ENCODE measurements at places on chromosomes 13 and 19.

DNA sequence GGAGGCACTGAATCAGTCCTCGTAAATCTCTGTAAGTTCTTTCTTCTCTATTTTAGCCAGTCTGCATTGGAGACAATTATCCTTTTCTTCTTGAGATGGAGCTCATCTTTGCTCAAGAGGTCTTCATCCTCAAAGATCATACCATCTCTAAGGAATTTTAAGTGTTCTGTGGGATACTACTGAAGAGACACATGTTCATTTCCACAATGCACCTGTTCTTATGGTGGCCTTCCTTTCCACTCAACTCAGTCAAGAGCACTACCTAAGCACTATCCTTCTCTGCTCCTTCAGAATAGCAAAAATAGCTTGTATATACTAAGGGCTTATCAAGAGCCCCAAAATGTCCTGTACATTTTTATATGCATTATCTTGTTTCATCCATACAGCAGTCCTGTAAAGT lies 214.0 kb downstream of the KLF5 start:
- DNase-seq, result no peak

GRCh38 chr19:49557641-49558325 lies 22.6 kb downstream of the NOSIP start:
- peak; percentile 45 for DNase-seq

- no peak for DNase-seq
These were observed 2.9 kb upstream of the AMER2 start for GRCh38 chr13:25175026-25175425.

- DNase-seq, result no peak
These were observed 168.6 kb downstream of the ZNF536 start for GRCh38 chr19:30540761-30541160.

GRCh38 chr19:43618921-43619261 lies 538 bp downstream of the ZNF428 start:
- DNase-seq, result peak; percentile 75

- no peak for DNase-seq
These were observed 18.5 kb downstream of the POU2F2 start for GRCh38 chr19:42113641-42114348.

DNA sequence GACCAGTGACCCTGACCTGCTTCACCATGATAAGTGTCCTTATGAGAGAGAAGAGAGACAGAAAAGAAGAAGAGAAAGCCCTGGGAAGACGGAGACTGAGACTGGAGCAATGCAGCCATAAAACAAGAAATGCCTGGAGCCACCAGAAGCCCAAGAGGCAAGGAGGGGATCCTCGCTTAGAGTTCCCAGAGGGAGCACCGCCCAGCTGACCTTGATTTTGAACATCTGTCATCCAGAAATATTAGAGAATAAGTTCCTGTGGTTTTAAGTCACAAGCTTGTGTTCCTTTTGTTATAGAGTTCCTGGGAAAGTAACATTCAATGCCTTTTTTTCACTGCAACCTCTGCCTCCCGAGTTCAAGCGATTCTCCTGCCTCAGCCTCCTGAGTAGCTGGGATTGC lies 20.2 kb downstream of the CERS1 start:
- no peak for DNase-seq

DNA sequence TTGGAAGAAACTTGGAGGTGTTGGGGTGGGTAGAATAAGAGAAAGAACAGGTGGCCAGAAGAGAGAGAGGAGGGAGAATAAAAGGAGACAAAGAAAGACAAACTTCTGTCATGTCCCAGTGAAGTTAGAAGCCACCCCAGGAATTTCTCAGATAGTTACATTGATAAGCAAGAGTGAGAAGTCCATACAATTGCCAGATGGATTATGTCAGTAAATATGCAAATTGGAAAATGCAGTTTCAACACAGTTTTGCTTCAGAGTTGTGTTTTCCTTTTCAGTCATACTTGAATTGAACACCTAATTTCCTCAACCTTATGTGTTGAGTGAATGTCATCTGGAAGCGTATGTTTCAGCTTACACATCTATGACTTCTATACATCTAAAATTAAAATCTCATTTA lies 139.2 kb downstream of the RXFP2 start:
- no peak for DNase-seq

- peak; percentile 64 for DNase-seq
These were observed 106.8 kb downstream of the NHLRC3 start for GRCh38 chr13:39144941-39145533.

- no peak for DNase-seq
These were observed 33.7 kb downstream of the SUGT1 start for GRCh38 chr13:52686376-52686775.

GRCh38 chr13:27423333-27423732 lies 1.1 kb upstream of the GTF3A start:
- peak; percentile 19 for DNase-seq

GRCh38 chr13:52804202-52804641 lies 44.2 kb downstream of the PCDH8 start:
- DNase-seq, result no peak

GRCh38 chr19:7899751-7900378 lies 3.8 kb upstream of the MAP2K7 start:
- DNase-seq, result no peak

- DNase-seq, result no peak
These were observed 9.7 kb downstream of the MBNL2 start for GRCh38 chr13:97231829-97232196.

- DNase-seq, result no peak
These were observed 47.4 kb upstream of the PCDH20 start for GRCh38 chr13:61463024-61463423.

DNA sequence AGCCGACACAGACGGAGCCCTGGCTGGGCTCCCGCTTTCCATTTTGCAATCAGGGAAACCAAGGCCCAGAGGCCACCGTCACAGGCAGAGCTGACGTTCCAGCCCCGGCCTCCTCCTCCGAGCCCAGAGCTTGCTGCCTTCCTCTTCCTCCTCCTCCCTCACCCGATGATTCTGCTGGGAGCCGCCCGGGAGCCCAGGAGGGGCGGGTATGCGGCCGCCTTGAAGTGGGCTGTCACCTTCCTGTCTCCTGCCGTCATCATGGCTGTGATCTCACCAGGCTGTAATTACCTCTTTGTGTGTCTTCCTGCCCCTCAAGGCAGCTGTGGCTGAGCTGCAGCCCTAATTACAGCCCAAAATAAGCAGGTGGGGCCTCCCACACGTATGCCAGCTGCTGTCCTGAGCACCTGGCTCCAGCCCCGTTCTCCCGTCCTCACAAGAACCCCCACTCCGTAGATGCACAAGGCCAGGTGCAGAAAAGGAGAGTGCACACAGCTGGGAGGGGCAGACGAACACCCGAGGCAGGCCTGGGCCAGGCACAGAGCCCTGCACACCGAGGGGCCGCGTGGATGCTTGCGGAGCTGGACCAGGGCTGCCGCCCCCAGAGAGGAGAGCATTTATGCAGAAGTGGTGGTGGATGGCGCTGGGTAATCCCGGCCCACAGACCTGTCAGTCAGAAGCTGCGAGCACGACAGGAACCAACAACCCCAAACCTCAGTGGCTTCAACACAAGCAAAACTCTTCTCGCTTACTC lies 4.0 kb downstream of the TPGS1 start:
- peak; percentile 89 for DNase-seq

- DNase-seq, result no peak
These were observed 10.9 kb upstream of the KCTD15 start for GRCh38 chr19:33785795-33786194.

GRCh38 chr13:42086582-42086981 lies 38.1 kb downstream of the DGKH start:
- no peak for DNase-seq

DNA sequence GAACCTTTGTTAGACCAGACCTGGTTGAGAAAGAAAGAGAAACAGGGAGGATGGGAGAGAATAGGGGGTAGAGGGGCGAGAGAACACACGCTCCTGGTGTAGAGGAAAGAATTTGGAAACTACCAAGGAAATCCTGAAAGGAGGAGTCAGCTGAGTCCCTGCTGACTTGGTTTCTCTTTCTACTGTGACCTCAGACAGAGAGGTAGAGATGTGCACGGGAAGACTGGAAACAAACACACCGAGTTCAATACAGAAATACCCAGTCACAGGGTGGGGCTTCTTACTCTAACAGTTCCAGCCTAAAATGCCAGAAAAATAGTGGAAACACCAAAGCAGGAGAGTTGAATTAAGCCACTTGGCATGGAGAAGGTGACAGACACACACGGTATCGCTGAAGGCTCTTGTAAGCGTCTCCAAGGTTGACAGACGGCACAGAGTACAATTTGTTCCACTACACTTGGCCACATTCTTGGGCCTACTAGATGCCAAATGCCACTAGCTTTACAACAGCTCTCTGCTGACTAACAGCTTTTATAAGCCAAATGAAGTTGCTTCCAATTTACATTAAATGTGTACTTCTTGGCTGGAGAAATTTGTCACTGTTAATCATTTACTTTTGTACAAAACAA lies 28.1 kb downstream of the LATS2 start:
- DNase-seq, result no peak

GRCh38 chr13:43304945-43305344 lies 281.6 kb downstream of the DNAJC15 start:
- DNase-seq, result no peak

DNA sequence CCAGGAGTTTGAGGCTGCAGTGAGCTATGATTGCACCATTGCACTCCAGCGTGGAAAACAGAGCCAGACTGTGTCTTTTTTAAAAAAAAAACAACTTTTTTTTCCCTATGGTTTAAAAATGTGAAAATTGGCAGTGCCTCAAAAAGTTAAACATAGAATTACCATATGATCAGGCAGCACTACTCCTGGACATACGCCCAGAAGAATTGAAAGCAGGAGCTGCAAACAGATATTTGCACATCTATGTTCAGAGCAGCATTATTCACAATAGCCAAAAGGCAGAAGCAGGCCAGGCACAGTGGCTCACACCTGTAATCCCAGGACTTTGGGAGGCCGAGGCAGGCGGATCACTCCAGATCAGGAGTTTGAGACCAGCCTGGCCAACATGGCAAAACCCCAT lies 3.8 kb upstream of the RETN start:
- no peak for DNase-seq

DNA sequence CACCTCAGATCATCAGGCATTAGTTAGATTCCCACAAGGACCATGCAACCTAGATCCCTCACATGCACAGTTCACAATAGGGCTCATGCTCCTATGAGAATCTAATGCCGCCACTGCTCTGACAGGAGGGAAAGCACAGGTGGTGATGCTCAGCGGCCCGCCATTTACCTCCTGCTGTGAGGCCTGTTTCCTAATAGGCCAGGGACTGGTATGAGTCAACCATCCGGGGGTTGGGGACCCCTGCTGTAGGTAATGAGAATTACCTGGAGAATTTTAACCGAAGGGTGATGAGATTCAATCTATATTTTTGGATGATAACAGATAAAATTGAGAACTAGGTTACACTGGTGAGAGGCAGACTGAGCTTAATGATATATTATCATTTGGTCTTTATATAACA lies 101.4 kb downstream of the LACC1 start:
- no peak for DNase-seq

DNA sequence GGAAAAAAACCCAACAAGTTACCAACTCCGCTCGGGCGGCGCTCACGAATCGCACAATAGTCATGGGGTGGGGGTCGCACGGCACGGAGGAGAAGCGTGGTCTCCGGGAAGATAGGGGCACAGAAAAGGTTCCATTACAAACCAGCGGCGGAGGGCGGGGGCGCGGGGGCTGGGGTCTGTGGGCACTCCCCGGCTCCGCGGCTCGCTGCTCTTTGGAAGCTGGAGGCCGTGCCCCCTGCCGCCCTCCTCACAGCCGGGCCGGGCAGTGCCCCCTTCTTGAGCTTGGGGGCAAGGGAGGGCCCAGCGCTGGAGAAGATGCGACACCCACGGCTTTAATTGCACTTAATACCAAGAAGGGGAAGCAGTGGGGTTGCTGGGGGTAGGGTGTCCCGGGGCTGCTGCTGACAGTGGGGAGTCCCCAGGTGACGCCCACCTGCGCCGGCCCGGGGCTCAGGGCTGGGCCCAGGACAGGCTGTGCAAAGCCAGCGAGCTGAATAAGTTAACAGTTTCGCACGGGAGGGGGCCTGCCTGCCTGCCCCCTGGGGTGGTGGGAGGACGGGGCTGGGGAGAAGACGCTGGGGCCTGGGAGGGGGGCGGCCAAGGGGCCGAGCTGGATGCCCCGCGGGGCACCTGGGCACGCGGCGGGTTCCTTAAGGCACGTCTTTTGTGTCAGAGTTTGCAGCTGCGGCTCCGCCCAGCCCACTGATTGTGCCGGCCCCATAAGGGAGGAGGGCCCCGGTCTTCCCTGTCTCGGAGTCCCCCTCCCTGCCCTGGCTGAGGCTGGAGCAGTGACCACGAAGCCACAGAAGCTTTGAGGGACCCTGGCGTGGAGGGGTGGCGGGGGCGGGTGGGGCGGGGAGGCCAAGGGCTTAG lies 9.8 kb downstream of the DCAF15 start:
- DNase-seq, result no peak

DNA sequence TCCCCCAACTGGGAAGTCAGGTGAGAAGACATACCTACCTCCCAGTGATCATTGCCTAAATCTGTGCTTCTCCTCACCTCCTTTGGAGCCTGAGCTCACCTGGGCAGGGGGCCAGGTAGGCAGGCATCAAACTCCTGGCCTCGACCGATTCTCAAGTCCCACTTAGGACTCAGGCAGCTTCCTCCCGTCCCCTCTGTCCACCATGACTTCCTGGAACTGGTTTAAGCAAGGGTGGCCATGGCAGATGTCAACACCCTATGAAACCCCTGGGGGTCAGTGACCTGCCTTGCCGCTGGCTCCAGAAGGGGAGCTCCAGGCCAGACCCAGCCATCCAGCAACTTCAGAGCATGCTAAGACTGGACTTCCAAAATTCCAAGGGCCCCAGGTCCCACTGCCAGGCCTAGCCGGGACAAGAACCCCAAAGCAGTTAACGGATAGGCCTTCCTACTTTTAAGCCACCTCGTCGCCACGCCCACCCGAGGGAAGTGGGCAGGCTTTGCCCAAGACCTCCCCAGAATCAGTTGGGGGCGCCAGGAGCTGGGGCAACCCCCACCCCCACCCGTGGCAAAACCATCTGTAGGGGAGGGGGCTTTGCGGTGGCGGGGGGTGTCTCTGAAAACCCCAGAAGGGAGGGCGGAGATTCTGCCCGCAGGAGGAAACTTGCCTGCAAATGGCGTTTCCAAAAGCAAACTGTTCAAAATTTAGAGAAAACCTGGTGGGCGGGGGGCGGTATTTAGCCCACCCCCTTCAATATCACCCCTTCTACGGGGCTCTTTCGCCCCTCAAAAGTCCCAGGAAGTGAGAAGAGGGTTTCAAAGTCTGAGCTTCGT lies 657 bp downstream of the PLIN3 start:
- DNase-seq, result peak; percentile 41

Data from activated naive CD4-positive, alpha-beta T cell treated with anti-CD3 and anti-CD28 coated beads for 36 hours (primary cell).